HT1080 (cell line): ENCODE measurements at places on chromosomes 12 and 14. TPM values are rescaled to one million over a fixed set of nuclear protein-coding genes. Genes with fewer than 3 reads are reported as not detected.

DNA sequence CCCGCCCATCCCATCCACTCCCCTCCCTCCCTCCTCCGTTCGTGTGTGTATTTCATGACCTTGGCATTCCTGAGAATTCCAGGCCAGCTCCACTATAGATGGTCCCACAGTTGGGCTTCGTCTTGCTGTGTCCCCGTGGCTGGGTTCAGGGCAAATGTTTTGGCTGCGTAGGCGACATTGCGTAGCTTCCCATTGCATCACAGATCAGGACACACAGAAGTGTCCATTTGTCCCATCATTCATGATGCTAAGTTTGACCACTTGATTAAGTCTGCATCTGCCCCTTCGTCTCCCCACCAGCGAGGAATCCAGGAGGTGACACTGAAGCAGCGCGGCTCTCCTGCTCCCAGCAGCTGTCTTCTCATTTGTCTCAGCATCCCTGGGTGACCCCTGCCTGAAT is 38.6 kb upstream of the MMP17 start:
- DNase-seq = no peak

The ST8SIA1 gene
- 2.5 and 3.5 TPM in 2 replicates for total RNA-seq

The ASB2 gene
- total RNA-seq = not detected in 2 replicates

- DNase-seq = no peak
Measured at GRCh38 chr14:102893452-102893851, 29.0 kb upstream of the AMN start.

The PPP1R1A gene
- not detected in 2 replicates for total RNA-seq

DNA sequence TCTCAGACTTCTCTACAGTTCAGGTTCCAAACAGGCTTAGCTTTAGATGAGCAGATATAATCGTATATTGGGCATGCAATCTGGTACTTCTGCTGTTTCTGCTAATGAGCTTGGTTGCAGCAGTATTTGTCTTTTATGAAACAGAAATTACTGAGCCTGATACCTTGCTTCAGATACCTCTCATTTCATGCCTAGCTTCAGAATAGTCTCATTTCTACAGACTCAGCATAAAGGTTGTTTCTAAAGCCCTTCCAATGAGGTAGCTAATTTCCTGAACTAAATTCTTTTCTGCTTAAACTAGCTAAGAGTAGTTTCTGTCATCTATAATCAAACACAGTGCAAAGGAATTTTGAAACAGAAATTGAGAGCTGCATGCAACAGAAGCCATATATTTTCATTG is 275.0 kb upstream of the KITLG start:
- no peak for DNase-seq

- DNase-seq = no peak
Measured at GRCh38 chr12:118175823-118176447, 40.0 kb downstream of the PEBP1 start.

The ESR2 gene
- 0.10 TPM in 1 of 2 replicates, not detected in the other for total RNA-seq

DNA sequence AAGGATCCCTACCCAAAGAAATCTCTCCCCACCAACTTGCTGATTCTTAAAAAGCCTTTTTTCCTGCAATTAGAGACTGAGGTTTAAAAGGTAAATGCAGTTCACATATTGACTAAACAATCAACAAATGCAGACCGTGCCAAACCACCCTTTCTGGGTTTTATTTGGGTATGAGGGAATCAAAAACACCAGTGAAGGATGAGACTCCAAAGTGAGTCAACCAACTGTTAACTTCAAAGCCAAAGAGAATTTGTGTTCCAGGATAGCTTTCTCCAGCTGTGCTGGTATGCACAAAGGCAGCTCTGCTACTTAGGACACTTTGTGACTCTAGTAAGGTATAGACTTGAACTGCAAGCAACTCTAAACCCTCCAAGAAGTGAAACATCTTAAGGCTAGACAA is 39.4 kb downstream of the RPS29 start:
- no peak for DNase-seq

The B4GALNT3 gene
- 0.27 and 0.50 TPM in 2 replicates for total RNA-seq

The VRTN gene
- not detected in 2 replicates for total RNA-seq

The C1QL4 gene
- 5.3 and 5.7 TPM in 2 replicates for total RNA-seq

- DNase-seq = no peak
Measured at GRCh38 chr12:125244338-125244737, 179.1 kb downstream of the AACS start.

The PUS7L gene
- 10.3 and 12.2 TPM in 2 replicates for total RNA-seq

GRCh38 chr12:58465418-58465817 is 454.9 kb downstream of the LRIG3 start:
- DNase-seq = no peak

The LTBR gene
- total RNA-seq = 84.7 and 105 TPM in 2 replicates

DNA sequence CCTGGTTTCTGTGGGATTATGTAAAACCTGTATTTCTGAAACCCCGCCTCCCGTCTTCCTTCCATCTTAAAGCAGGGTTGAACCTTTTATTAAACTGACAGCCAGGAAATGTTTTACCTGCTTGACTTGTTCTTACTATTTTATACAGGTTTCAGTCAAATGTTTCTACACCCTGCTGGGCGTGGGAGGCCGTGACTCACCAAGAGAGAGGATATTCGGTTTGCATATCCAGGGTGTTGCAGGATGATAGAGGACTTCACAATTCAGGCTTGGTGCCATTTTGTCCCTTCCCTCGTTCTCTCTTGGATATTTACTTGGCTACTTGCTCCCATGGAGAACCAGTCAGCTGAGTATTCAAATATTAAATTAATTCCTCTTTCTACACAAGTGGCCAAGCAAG is 69.7 kb downstream of the ARF6 start:
- DNase-seq = no peak

DNA sequence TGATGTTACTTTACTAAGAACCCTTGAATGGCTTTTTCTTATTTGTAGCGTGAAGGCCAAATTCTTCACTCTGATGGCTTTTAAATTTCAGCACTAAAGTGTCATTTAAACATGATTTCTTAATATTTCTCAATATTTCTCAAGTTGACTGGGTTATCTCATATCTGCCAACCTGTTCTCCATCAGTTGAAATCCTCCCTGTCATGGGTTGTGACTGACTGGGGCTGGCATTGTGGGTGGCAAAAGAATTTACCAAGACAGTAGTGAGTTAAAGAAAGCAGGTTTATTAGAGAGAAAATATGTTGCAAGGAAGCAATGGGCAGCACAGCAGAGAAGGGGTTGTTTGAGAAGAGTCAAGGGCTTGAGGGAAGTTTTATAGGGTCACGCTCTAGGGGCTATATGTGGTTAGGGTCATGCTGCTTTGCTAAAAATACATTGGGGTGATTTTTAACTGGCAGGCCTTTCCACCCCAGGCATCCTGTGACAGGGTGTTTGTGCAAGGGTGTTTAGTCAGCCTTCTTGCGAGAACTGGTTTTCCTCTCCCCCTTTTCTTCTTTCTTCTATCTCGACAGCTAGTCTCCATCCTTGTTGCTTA is 232.8 kb upstream of the SEL1L start:
- DNase-seq = no peak

- DNase-seq = no peak
Measured at GRCh38 chr12:47875746-47876439, 28.9 kb downstream of the VDR start.

DNA sequence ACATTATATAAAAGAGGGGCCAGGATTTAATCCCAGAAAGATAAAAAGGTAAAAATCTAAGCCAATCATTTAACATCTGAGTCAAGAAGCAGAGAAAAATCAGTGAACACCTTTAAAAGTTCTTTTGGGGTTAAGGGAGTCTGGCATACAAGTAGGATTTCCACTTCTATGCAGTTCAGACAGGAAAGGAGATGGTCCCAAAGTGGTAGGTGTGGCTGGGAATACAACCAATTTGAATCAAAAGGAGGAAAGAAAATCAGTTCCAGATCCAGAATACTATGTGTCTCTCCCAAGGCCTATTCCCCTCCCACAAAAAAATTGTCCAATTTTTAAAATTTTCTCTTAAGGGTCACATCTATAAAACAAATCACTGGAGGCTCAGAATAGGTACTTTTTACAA is 167.4 kb downstream of the PHLDA1 start:
- no peak for DNase-seq

The TEX52 gene
- not detected in 2 replicates for total RNA-seq

GRCh38 chr14:24365600-24366412 is 2.2 kb upstream of the NFATC4 start:
- peak; percentile 79 for DNase-seq

The SART3 gene
- 171 and 229 TPM in 2 replicates for total RNA-seq

The MAP1LC3B2 gene
- total RNA-seq = 0.53 TPM in 1 of 2 replicates, not detected in the other

The DACT1 gene
- 0.30 TPM in 1 of 2 replicates, not detected in the other for total RNA-seq

The APOLD1 gene
- total RNA-seq = 1.8 and 2.8 TPM in 2 replicates

GRCh38 chr12:98291828-98292227 is 223.6 kb upstream of the TMPO start:
- DNase-seq = no peak

The ITGA7 gene
- total RNA-seq = 1.3 and 1.4 TPM in 2 replicates

DNA sequence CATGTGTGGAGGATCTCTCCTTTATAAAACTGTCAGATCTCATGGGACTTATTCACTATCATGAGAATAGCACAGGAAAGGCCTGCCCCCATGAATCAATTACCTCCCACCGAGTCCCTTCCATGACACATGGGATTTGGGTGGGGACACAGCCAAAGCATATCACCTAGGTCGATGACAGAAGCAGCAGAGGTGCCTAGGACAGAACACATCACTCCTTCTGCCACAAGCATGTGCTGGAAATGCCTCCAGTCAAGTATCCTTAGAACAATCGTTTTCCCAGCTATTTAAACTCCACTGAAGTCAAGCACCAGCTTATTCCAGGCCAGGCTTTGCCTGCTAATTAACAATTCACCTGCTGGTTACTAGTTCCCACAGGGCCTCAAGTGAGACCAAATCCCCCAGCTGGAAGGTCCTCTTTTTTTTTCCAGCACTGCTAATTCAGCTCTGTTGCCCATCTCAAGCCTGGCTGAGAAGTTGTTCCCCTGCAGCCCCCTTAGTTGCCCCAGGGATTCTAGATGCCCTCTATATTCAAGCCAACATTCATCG is 212.3 kb upstream of the NUDT4 start:
- DNase-seq = no peak

DNA sequence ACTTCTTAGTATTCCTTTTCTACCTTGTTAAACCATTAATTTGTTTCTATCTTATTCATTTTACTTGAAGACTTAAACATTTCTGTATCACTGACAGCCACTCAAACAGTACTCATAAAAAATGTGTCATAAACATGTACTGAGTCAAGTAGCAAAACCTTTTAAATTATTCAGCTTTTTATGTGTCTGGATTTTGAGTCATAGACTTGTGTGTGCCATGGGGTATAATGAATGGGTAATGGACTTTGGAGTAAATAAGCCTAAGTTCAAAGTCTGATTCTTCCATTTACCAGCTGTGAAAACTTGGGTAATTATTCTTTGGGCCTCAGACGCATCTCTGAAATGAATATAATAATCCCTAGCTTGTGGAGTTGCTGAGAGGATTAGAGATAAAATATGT is 199.0 kb downstream of the RAD51B start:
- DNase-seq = no peak

DNA sequence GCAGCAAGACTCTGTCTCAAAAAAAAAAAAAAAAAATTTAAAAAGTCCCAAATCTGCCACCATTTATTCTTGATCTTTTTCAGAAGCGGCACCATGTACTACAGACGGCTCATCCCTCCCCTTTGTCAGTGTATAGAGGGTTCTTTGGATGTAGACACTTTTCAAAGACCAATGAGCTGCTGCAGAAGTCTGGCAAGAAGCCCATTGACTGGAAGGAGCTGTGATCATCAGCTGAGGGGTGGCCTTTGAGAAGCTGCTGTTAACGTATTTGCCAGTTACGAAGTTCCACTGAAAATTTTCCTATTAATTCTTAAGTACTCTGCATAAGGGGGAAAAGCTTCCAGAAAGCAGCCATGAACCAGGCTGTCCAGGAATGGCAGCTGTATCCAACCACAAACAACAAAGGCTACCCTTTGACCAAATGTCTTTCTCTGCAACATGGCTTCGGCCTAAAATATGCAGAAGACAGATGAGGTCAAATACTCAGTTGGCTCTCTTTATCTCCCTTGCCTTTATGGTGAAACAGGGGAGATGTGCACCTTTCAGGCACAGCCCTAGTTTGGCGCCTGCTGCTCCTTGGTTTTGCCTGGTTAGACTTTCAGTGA is 6.5 kb upstream of the ACACB start:
- no peak for DNase-seq

The VDR gene
- total RNA-seq = 3.6 and 6.1 TPM in 2 replicates

GRCh38 chr12:46725332-46725731 is 100.5 kb downstream of the SLC38A4 start:
- no peak for DNase-seq

GRCh38 chr14:74747237-74747636 is 15.9 kb upstream of the YLPM1 start:
- DNase-seq = no peak

- no peak for DNase-seq
Measured at GRCh38 chr14:30874120-30874998, at the start of gene COCH. Gene COCH, plus strand, starts transcription at chr14:30874559. Its CDS starts 380 bp downstream, at chr14:30874939.

DNA sequence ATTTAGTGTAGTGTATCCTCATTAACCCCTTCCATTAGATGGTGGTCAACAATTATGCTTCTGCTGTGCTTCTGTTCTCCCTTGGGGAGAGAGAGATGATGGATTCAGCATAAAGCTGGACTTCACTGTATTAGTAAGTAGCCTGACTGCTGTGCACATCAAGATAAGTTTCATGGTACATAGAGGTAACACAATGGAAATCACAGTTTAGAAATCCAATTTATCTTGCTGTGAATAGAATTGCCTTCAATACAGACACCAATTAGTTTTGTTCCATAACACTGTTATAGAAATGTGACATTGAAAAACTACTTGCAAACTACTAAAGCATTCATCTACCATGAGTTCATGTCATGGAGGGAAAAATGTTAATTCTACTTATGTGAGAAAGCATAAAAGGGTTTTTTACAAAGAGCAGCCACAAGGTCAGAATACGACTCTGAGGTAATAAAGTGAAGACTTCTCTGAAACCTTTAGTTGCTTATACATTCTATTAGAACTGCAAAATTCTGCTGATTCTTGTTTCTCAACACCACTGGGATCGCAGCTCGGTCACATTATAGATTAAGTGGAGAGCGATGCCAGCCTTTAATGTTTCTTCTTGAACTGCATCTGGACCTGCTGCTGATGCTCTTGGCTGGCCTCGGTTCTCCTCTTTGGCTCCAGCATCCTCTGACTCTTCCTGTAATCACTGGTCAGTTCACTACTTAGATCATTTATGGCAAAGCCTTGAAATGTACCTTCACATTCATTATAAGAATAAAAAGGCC is 190.8 kb downstream of the ATP23 start:
- DNase-seq = no peak

The GLT1D1 gene
- not detected in 2 replicates for total RNA-seq

DNA sequence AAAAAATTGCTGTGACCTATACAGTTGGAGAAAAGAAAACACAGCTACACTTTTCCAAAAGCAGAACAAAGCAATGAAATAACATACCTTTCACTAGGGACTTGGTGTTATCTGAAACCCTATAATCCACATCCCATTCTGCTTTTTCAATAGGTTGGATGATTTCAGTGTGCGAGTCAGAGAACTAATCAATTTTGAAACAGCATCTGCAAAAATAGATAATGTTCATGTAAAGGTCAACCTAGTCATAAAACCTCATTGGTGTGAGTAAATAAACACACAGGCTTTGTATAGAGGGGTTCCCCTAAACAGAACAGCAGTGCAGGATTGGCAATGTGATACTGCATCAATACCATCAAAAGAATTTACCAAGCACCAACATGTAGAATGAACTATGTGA is 173.0 kb upstream of the G2E3 start:
- DNase-seq = no peak

The DBX2 gene
- total RNA-seq = not detected in 2 replicates

The AMDHD1 gene
- total RNA-seq = 0.13 and 0.43 TPM in 2 replicates

The KRT79 gene
- 0.45 and 1.0 TPM in 2 replicates for total RNA-seq

- no peak for DNase-seq
Measured at GRCh38 chr12:120917748-120918147, 13.6 kb upstream of the SPPL3 start.

- no peak for DNase-seq
Measured at GRCh38 chr12:78081590-78082314, 251.1 kb downstream of the NAV3 start.

- peak; percentile 54 for DNase-seq
Measured at GRCh38 chr14:87745507-87746118, 247.4 kb downstream of the GALC start.
